Glutamatergic neuron (in vitro differentiated cells): ENCODE measurements at places on chromosomes 5 and 9. TPM values are rescaled to one million over a fixed set of nuclear protein-coding genes. Genes with fewer than 3 reads are reported as not detected.

The DRD1 gene
- not detected for total RNA-seq

GRCh38 chr5:6730407-6730806 is 17.2 kb downstream of the TENT4A start:
- no peak for DNase-seq

The HTR1A gene
- total RNA-seq = 1.2 TPM

- no peak for DNase-seq
Measured at GRCh38 chr9:32723789-32724325, 59.5 kb upstream of the TMEM215 start.

The WDR5 gene
- 45.9 TPM for total RNA-seq

- no peak for DNase-seq
Measured at GRCh38 chr5:144139586-144139985, 30.9 kb downstream of the YIPF5 start.

DNA sequence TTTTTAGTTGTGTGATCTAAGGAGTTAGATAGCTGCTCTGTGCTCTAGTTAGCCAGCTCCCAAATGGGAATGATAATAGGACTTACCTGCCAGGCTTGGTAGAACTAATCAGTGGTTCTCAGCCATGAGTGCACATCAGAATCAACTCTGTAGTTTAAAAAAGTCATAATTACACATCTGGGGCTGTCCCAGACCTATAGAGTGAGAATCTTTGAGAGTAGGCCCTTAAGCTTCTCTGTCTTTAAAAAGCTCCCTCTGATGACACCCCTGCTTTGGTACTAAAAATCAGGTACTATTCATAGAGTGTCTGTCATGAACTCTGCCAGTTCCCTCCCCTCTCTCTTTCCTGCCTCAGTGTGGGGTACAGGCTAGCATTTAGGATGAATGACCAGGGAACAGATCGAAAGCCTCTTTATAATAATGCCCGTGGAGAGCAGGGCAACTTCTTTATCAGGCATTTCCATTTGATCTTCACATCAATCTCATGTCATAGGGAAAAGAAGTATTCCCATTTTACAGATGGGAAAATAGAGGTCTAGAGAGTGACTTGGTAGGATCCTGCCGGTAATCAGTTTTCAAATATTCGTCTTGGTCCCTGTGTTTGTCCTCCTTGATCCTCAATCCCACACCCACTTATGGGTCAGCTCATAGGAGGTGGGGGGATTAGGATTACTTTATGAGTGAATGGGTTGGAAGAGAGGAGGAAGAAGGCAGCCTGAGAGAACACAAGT is 15.3 kb downstream of the PPARGC1B start:
- DNase-seq = no peak

GRCh38 chr9:21965401-21965951 is 28.7 kb downstream of the CDKN2A start:
- DNase-seq = peak; percentile 84

The EDIL3 gene
- total RNA-seq = 220 TPM

GRCh38 chr9:2163231-2163885 is 148.2 kb downstream of the SMARCA2 start:
- DNase-seq = no peak

GRCh38 chr5:50947906-50948683 is 281.7 kb downstream of the PARP8 start:
- no peak for DNase-seq

DNA sequence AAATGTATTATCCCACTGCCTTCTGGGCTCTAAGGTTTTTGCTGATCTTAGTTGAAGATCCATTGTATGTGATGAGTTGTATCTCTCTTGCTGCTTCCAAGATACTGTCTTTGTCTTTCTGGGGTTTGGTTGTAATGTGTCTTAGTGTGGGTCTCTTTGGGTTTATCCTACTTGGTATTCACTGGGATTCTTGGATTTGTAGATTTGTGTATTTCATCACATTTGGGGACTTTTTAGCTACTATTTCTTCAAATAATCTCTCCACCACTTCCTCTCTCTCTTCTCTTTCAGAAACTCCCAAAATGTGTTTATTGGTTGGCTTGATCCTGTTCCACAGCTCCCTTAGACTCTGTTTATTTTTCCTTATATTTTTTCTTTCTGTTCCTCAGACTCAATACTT is 26.5 kb downstream of the IL31RA start:
- DNase-seq = no peak

- peak; percentile 55 for DNase-seq
Measured at GRCh38 chr5:107011605-107012004, 659.1 kb downstream of the EFNA5 start.

The FAM78A gene
- 14.9 TPM for total RNA-seq

The RGS14 gene
- 15.9 TPM for total RNA-seq

DNA sequence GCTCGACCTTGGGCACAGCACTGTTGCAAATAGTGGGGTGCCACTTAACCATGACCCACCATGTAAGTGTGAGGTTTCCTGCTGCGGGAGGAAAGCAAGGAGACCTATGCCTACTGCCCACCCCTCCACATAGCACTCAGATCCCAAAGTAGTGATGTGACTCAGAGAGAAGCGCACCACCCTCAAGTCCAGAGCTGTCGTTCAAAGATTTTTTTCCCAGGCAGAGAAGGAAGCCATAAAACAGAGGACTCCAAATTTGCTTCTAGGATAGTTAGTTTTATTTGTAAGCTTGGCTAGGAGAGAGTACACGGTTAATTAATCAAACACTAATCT is 19.3 kb downstream of the UGT3A1 start:
- DNase-seq = no peak

The PRDM9 gene
- total RNA-seq = not detected

The PCDHA10 gene
- total RNA-seq = 47.7 TPM

- DNase-seq = no peak
Measured at GRCh38 chr5:91177085-91177484, 206.0 kb downstream of the ARRDC3 start.

The MLLT3 gene
- total RNA-seq = 11.7 TPM
